ENCODE measurements at places on chromosomes 3 and 15.
A peak's percentile ranks its signal among the peaks of the same experiment; 100 is the strongest.

DNA sequence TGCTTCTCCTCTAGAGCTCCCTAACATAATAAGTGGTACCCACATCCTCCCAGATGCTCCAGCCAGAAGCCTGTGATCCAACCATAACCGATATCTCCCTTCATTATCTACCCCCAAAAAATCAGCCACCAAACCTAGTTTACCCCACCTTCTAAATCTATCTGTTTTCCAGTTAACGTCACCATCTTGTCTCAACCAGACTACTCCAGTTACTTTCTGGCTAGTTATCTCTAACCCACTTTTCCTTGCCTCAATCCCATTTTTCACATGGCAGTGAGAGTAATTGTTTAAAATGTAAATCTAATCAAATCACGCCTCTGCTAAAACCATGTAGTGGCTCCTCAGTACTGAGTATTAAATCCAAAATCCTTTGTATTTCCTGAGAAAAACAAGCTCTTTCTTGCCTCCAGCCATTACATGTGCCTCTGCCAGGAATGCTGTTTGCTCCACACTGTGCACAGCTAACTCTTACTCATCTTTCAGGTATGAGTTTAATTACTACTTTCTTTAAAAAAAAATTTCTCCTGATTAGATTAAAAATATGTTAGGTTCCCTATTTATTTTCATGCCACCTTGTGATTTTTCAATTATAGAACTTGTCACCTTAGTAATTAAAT, 15.4 kb downstream of the CCDC54 start:
- peak; percentile 51 for DNase-seq

DNA sequence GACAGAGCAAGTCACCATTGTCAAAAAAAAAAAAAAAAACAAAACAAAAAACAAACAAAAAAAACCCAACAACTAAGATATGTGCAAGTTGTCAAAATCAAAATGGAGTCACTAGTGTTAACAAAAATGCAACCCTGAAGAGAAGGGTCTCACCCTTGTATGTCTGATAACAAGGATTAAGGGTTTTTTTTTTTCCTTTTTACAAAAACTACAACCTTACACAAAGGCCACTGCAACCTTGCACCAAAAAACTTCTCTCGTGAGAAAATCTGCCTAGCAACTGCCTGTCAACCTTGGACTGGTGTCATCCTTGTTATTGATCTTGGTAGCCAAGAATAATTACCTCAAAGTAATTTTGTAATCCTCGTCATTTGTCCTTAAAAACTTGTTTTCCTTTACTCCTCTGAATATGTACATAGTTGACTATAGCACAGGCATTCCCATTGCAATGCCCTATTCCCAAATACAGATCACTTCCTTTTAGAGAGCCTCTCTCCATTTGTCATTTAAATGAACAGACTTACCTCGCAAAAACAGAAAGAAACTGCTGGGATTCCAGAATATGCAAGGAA, 24.0 kb downstream of the TFRC start:
- no peak for DNase-seq

DNA sequence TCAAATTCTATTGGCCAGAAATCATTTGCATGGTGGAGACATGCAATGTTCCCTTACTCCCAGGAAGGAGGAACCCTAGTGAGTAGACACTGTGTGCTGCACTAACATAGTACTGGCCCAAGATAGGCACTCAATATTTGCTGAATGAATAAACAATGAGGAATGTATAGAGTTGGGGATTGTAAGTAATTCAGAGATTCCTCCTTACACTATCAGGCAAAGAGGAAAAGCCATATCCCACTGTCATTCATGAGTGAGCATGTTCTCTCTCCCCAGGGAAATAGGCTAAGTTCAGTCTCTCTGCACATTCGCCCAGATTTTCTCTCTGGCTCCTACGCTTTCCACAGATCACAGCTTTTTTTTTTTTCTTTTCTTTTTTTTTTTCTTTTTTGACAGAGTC, 154.9 kb upstream of the WNT5A start:
- no peak for DNase-seq

- DNase-seq, result no peak
These were observed 96.0 kb downstream of the IQSEC1 start for GRCh38 chr3:12977117-12977808.

- no peak for DNase-seq
These were observed 289.5 kb upstream of the GRM7 start for GRCh38 chr3:6571448-6571847.

DNA sequence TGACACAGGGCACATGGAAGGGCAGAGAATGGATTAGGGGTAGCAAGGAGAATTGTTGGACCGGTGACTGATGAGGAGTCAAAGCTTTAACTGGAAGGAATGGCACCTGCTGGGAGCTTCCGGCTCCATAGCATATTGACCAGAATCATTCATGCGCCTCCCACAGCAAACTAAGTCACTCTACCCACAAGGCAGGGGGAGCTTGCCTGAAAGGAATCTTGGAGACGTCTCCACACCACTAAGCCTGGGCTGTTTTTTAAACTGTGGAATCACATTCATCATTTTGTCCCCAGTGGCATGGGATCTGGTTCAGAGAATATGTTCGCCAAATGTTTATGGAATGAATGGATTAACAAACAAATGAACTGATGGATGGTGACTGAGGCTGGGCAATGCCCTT, 57.0 kb upstream of the ITGA11 start:
- DNase-seq, result peak; percentile 82

- DNase-seq, result no peak
These were observed 1.1 kb downstream of the PLSCR2 start for GRCh38 chr3:146468234-146468633.

All from kidney glomerular epithelial cell (primary cell).